Activated CD8-positive, alpha-beta memory T cell treated with anti-CD3 and anti-CD28 coated beads, Interleukin-2, amount 10 ng/mL, durations not matched to agents 7 days and 5 days (primary cell): ENCODE measurements at places on chromosomes 2 and 18.

- no peak for DNase-seq
These were observed 8.6 kb downstream of the RBFA start for GRCh38 chr18:80042785-80043184.

DNA sequence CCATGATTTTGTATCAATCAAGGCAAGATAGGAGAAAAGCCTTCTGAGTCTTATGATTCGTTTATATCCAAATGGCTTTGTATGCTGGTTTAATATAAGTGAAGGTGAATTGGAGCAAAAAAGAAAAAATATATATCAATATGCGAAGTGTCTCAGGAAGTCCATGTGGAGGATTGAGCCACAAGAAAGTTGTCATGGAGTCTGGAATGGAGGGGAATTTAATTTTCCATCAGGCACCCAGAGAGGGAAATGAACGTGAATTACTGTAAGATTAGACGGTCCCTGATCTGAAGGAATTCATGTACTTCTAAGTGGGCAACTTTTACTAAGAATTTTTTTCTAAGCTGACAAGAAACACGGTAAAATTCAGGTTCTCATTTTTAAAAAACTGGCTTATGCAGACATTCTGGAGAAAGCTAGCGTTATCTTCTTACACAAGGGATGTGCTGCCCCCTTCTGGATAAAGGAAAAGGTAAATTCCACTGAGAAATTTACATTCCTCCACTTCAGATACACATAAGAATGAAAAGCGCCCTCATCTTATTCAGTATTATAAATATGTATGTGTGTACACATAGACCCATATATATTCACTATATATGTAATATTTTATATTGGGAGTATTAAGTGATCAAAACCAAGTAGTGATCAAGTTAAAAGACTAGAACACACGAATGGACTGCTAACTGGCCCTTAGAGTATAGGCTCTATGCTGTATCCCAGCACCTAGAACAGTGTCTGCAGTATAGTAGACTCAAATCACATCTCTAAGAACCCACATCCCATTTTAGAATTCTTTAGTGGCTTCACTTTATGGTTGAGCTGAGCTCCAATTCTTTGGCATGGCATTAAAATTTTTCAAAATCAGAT is 289.0 kb upstream of the TFPI start:
- DNase-seq = no peak

DNA sequence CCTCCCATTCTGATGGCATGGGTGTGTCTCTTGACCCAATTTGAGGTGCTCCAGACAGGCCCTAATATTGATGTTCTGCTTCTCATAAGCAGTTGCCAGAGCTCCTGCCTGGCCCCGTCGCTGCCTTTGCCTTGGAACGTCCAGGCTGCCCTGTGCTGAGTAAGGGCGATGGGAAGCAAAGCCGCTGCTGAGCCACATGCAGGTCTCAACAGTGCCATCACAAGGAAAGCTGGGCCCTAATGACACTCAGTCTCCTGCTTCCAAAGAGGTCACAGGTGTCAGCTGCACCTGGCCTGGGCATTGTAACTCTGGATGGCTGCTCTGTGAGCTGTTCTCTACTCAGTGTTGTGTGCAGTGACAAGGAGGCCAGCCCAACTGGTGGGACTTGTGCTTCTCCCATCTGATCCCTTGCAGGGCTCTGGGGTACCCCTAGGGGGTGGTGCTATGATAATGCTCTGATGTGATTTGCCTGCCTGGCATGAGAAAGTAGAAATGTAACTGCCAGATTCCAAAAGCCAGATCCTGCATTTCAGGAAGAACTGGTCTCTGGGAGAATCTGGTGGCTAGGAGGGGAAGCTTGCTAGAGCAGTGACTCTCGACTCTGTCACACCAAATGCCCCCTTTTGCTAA is 8.7 kb downstream of the TTC39C start:
- no peak for DNase-seq

- DNase-seq = peak; percentile 59
These were observed 496 bp downstream of the SUCLG1 start for GRCh38 chr2:84458551-84459017.

DNA sequence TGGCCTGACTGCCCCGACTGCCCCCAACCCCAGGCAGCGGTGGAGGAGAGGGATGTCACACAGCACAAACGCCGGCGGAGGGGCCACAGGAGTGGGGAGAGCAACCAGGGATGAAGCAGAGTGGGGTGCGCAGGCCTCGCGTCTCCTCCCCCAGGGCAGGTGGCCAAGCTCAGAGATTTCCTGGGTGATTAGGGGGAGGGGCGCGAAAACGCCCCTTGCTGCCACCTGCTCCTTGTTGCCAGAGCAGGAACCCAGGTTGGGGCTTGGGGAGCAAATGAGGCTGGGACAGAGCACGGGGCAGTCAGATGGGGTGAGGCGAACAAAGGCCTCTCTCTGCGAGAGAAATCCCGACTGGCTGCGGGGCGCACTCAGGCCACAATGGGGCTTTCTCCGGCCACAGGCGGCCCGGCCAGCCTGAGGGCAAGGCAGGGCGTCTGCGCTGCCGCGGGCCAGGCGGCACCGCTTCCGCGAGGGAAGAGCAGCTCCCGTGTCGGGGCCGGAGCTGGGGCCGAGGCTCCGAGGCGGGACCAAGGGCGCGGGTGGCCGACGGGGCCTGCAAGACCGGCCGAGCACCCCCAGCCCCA is 11.5 kb downstream of the TEX44 start:
- DNase-seq = no peak

DNA sequence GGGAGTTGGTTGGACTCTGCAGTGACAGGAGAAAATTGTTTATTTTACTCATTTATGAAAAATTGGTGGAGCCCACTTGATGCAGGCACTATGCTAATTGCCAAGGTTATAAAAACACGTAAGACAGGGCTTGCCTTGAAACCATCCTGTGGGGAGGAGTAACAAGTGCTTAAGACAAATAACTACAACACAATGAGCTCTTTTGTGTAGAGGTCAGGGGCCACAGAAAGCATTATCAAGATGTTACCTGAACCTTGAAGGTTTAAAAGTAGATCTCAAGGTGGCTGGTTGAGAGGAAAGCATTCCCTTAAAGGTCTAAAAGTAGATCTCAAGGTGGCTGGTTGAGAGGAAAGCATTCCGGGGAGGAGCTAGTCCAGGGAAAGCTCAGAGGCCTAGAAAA is 381.8 kb upstream of the POU3F3 start:
- DNase-seq = no peak

GRCh38 chr2:199830531-199830930 is 20.5 kb downstream of the FTCDNL1 start:
- DNase-seq = no peak

GRCh38 chr2:176763130-176763529 is 449.5 kb upstream of the HNRNPA3 start:
- no peak for DNase-seq

- no peak for DNase-seq
These were observed 87.1 kb upstream of the MCFD2 start for GRCh38 chr2:47002480-47003381.
